Stimulated activated CD8-positive, alpha-beta memory T cell treated with anti-CD3 and anti-CD28 coated beads, Interleukin-4, amount 100 ng/mL, for 48 hours (primary cell): ENCODE measurements at places on chromosomes 5 and 9.

GRCh38 chr9:84761137-84761808 lies 91.7 kb downstream of the NTRK2 start:
- DNase-seq: no peak

GRCh38 chr5:154077696-154078095 lies 38.9 kb downstream of the MFAP3 start:
- DNase-seq: no peak

DNA sequence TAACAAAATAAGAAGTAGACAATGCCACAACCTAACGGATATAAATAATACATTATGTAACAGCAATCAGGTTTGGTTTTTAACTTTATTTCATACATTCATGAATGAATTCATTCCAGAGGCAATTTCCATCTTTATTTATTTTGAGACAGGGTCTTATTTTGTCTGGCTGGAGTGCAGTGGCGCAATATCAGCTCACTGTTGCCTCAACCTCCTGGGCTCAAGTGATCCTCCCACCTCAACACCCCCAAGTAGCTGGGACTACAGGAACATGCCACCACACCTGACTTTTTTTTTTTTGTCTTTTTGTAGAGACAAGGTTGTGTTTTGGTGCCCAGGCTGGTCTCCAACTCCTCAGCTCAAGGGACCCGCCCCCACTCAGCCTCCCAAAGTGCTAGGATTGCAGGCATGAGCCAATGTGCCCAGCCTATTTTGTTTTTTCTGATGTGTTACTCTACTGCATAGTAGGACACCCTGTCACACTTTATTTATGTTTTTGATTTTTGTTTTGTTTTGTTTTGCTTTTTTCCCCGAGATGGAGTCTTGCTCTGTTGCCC lies 26.3 kb upstream of the C5orf24 start:
- no peak for DNase-seq

- peak; percentile 27 for DNase-seq
Measured at GRCh38 chr9:21558615-21559401, 76.7 kb upstream of the IFNE start.

- no peak for DNase-seq
Measured at GRCh38 chr5:174078416-174078815, 32.9 kb downstream of the NSG2 start.

GRCh38 chr5:96909003-96909402 lies 26.9 kb upstream of the LNPEP start:
- DNase-seq: no peak

- peak; percentile 70 for DNase-seq
Measured at GRCh38 chr9:35611230-35611797, 6.3 kb downstream of the TESK1 start.

DNA sequence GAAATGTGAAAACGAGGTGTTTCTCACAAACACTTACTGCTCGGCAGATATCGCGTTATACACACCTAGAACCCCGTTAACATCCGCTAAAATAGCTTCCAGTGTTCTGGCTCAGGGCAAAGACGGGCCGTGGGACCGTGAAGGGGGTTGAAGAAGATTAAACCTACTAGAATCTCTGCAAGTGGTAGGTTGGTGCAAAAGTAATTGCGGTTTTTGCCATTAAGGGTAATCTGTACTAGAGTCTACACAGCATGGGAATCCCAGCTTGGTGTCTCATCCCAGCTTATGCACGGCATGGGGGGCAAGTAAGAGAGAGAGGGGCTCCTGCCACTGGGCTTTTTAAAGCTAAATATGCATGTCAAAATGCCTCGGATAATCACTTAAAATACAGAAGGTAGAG lies 43.9 kb downstream of the HRH2 start:
- DNase-seq: no peak

GRCh38 chr5:165321912-165322311 lies 1816.5 kb downstream of the MAT2B start:
- DNase-seq: no peak

DNA sequence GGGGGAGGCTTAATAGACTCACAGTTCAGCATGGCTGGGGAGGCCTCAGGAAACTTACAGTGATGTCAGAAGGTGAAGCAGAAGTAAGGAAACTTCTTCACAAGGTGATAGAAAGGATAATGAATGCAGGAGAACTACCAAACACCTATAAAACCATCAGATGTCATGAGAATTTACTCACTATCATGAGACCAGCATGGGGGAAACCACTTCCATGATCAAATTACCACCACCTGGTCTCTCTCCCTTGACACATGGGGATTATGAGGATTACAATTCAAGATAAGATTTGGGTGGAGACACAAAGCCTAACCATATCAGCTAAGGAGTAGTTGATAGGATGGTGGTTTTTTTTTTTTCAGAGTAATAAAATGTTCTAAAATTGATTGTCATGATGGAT lies 201.8 kb downstream of the CDH12 start:
- DNase-seq: no peak

- DNase-seq: no peak
Measured at GRCh38 chr9:88075966-88076285, 62.3 kb downstream of the SPATA31C2 start.

- DNase-seq: no peak
Measured at GRCh38 chr9:89535461-89535860, 37.5 kb upstream of the SEMA4D start.

GRCh38 chr5:110304176-110304575 lies 422.3 kb downstream of the TMEM232 start:
- DNase-seq: no peak

DNA sequence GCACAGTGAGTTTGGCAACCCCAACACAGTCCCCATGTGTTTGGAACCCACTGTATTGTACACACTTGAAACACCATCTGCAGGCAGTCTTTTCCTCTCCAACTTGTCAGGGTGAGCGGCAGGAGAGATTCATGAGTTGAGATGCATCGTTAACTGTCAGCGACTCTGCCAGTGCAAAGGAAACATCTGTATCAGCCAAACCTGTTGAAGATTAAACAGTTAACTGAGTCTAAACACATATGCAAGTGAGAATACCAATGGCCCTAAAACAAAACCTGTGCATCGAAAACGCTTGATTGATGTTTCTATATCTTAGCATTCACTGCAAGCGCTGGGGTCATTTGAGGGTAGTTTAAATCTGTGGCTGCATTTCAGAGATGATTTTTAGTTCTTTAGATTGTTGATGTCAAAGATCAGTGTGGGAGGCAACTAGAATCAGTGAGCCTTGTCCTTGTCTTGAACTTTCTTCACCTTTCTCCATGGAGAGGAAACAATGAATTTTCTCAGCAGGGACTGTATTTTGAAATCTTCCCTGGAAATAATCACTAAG lies 41.3 kb upstream of the PAM start:
- DNase-seq: no peak

- no peak for DNase-seq
Measured at GRCh38 chr9:98755006-98755618, 41.2 kb downstream of the ANKS6 start.

- no peak for DNase-seq
Measured at GRCh38 chr9:109381011-109381729, 60.3 kb upstream of the EPB41L4B start.

- DNase-seq: peak; percentile 80
Measured at GRCh38 chr5:14872070-14872989, 752 bp upstream of the ANKH start.

DNA sequence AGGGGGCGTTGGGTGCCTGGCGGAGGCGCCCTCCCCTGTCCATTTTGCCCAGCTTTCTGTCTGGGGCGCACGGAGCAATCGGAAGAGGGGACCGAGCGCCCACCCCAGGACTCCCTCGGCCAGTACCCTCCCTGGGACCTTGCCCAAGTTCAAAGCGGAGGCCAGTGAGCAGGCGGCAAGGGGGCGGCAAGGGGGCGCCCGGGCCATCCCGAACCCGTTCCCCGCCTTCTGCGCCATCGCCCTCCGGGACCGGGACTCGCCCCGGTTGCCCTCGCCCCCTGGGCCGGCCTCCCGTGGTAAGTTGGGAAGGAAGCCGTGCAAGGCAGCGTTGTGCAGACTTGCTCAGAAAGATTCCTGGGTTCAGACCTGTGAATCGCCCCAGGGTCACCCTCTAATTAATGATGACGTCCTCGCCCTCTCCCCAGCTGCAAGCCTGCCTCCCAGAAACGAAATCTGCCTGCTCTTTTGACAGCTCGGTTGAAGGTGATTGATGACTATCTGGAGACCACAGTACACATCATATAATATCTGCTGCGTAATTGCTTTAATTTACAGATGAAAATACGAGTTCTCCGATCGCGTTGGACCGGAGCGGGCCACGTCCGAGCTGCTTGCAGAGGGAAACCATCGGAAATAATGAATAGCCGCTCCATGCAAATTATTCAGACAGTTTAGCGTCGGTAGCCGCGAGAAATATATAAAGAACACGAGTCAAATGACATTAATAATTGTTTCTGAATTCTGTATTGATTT lies 1.4 kb upstream of the IRX4 start:
- no peak for DNase-seq

DNA sequence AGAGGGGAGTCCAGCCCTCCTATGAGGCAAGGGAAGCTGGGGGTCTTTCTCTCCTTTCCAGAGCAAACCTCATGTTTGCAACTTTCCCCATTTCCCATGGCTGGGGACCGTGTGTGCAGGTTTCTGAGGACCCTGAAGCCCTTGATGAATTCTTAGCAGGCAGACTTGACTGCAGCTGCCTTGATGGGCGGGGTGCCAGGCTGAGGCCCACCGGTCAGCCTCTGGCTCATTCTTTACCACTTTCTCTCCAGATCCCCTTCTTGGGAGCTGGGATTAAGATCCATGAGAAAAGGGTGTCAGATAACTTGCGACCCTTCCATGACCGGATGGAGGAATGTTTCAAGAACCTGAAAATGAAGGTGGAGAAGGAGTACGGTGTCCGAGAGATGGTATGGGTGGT lies 30.0 kb upstream of the FOXI1 start:
- no peak for DNase-seq

DNA sequence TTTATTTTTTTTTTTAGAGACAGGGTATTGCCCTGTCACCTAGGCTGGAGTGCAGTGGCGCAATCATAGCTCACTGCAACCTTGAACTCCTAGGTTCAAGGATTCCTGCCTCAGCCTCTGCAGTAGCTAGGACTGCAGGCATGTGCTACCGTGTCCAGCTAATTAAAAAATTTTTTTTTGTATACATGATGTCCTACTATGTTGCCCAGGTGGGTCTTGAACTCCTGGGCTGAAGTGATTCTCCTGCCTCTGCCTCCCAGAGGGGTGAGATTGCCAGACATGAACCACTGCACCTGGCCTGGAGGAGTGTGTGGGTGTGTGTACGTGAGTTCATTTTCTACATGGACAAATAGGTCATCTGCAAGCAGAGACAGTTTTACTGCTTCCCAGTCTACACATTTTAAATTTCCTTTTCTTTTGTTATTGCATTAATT lies 33.8 kb downstream of the JMY start:
- no peak for DNase-seq

- DNase-seq: no peak
Measured at GRCh38 chr9:133684121-133684935, 48.2 kb downstream of the DBH start.

- DNase-seq: no peak
Measured at GRCh38 chr5:173554038-173554955, 62.2 kb downstream of the BOD1 start.

DNA sequence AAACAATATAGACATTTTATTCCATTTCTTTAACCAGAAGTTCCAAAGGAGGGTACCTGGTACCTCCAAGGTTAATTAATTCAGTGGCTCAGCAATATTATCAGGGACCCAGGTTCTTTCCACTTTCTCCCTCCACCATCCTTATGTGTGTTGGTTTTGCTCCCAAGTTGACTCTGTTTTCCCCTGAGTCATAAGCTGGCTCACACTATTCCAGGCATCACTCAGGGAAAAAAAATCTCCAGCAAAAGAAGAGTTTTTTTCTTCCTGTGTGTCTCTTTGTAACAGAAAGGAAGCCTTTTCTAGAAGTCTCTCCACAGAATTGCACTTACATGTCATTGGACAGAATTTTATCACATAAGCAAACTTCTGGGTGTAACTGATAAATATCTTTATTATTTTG lies 31.2 kb upstream of the GALNT10 start:
- DNase-seq: no peak

GRCh38 chr5:178469011-178469974 lies 120.9 kb downstream of the COL23A1 start:
- DNase-seq: no peak

GRCh38 chr5:160175438-160176218 lies 53.7 kb upstream of the FABP6 start:
- no peak for DNase-seq

GRCh38 chr5:82734347-82734746 lies 342.8 kb downstream of the TMEM167A start:
- DNase-seq: no peak

DNA sequence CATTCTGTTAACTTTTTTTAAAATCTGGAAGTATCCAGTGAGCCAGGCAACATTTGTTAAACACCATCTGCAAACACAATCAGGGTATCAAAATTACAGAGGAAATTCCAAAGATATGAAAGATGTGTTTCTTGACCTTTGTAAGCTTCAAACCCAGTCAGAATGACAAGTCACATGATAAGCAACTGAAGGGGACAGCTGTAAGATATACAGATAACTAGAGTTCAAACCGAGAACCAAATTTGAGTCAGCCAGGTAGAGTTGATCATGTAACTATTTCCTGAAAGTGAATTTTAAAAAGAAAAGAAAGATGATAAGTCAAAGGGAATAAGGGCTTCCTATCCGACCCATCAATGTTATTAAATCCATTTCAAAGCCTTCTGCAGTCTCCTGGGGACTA lies 196.2 kb downstream of the DEPDC1B start:
- no peak for DNase-seq

GRCh38 chr9:124507880-124508423 lies 753 bp upstream of the NR5A1 start:
- DNase-seq: no peak

GRCh38 chr9:126379661-126380360 lies 53.2 kb downstream of the MVB12B start:
- peak; percentile 23 for DNase-seq

- DNase-seq: no peak
Measured at GRCh38 chr5:158486566-158486965, 613.1 kb downstream of the EBF1 start.

DNA sequence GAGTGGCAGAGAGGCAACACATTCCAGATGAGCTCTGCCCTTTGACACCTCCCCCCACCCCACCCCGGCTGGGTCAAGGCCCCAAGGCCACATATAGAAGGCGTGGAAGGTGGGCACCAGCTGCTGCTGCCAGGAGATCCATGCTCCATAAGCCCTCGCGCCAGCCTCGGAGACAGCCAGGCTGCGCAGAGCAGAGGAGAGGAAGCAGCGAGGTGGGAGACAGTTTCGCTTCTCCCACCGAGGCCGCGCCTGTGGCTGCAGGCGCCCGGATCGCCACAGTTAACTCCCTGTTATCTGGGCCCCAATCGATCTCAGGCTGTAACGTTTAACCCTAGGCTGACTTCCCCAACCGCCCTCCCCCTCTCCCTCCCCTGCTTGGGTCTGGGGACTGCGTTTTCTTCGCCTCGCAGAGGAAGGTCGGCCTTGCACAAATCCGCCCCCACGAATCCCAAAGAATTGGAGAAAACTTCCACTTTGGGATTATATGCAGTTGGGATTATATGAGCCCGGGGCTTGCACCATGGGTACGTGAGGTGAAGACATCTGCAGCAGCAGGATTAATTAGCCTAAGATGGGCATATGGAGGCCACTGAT lies 1.1 kb upstream of the CXXC5 start:
- no peak for DNase-seq
